ENCODE measurements at places on chromosomes 16 and 17.

DNA sequence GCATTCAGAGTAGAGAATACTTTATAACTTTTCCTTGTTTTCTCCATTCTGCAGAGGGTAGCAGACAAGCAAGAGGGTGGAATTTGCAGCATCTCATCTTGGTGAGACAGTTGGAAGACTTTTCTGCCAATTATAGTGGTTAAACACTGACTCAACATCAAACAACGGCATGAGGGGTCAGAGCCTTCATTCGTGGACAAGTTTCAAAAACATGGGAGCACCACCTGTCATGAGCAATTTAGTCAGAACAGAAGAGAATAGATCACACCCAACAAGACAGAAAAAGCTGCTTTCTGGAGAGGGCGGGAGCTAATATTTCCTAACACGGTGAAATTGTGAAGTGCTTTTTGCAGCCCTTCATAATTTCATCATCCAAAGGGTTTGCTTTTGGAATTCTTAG is 17.9 kb upstream of the ZNF652 start:
- no peaks in the 10 kb centered on the region for H3K27me3 ChIP-seq
- H3K36me3 ChIP-seq: peaks cover 21% of the 10 kb centered on the region
- ATAC-seq: no peak
- H3K4me1 ChIP-seq: peaks cover 34% of the 10 kb centered on the region
- H3K27ac ChIP-seq: no peak overlapping the region

DNA sequence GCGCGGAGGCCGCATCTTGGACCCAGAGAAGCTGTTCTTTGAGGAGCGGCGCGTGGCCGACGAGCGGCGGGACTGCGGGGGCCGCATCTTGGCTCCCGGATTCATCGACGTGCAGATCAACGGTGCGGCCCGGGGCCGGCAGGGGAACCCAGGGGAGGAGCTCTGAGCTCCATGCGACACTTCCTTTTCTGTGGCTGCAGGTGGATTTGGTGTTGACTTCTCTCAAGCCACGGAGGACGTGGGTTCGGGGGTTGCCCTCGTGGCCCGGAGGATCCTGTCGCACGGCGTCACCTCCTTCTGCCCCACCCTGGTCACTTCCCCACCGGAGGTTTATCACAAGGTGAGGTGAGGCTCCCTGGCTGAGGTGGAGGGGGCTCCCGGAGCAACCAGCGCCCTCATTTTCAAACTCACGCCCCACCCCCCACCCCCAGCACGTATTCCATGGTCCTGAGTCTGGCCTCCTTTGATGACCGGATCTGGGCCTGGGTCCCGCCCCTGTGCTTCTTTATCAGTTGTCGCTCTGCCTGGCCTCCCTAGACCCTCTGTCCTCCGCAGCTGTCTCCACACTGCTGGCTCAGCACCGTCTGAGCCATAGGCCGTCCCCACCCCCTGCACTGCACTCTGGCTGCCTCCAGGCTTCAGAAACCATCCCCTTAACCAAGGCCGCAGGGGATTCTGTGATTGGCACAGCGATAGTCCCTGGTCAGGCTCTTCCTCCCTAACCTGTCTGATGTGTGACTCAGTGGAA is 787 bp downstream of the AMDHD2 start:
- ATAC-seq: peak; percentile 86
- no peaks in the 10 kb centered on the region for H3K27me3 ChIP-seq
- peaks cover 66% of the 10 kb centered on the region for H3K4me1 ChIP-seq
- peak overlapping the region; percentile 86 for H3K27ac ChIP-seq
- H3K36me3 ChIP-seq: peaks cover 47% of the 10 kb centered on the region

DNA sequence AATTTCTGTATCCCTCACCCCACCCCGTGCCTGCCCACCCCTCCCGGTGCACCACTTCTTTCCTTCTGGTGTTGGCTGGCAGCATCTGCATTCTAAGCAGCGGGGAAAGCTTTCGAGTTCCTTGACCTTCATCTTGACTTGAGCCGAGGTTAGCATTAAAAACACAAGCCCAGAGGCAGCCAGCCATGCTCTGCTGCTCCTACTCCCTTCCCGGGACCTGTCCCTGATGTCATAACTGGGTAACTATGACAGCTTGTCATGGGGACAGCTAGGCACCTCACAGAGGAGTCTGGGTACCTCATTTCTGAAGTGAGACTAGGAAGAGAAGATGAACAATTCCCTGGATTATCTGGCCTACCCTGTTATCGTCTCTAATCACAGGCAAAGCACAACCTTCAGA is at the start of gene CFAP97D1:
CFAP97D1 (plus strand) TSS at position 301 of the 400 bp plus-strand sequence; CDS start at position 329, 28 bp downstream.
- H3K4me3 ChIP-seq: peak within 1 kb of the TSS; percentile 96
- peak within 1 kb of the TSS; percentile 83 for H3K27ac ChIP-seq
- ATAC-seq: no peak
- H3K27me3 ChIP-seq: peaks cover 41% of the 10 kb centered on the region
- peaks cover 13% of the 10 kb centered on the region for H3K4me1 ChIP-seq

- peaks cover 23% of the 10 kb centered on the region for H3K27me3 ChIP-seq
- no peak overlapping the region for H3K27ac ChIP-seq
- no peak for ATAC-seq
Observed at GRCh38 chr17:66538776-66539175, 236.4 kb downstream of the PRKCA start.

DNA sequence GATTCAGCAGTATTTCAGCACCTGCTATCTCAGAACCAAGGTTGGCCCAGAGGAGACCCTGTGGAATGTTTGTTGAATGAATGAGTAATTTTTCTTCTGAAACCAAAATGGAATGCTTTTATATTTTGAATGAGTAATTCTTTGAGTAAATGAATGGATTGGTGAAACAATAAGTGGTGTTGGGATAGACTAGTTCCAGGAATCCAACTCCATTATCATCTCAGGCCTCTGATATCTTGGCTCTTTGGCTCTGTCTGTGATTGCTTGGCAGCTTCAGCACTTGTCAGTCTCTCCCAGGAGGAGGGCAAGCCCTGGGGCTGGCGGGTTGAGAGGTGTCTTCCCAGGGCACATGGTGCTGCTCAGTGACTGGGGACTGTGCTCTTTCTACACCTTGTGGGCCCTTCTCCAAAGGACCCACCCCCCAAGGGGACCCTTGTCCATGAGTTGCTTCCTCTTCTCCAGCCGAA is 284.4 kb upstream of the FOXF1 start:
- no peaks in the 10 kb centered on the region for H3K4me1 ChIP-seq
- no peak for ATAC-seq
- no peak overlapping the region for H3K4me3 ChIP-seq

GRCh38 chr16:2664574-2664982 is 17.7 kb upstream of the KCTD5 start:
- no peak for ATAC-seq
- peak overlapping the region; percentile 79 for H3K27ac ChIP-seq
- H3K36me3 ChIP-seq: peaks cover 48% of the 10 kb centered on the region
- H3K4me1 ChIP-seq: peaks cover 37% of the 10 kb centered on the region

DNA sequence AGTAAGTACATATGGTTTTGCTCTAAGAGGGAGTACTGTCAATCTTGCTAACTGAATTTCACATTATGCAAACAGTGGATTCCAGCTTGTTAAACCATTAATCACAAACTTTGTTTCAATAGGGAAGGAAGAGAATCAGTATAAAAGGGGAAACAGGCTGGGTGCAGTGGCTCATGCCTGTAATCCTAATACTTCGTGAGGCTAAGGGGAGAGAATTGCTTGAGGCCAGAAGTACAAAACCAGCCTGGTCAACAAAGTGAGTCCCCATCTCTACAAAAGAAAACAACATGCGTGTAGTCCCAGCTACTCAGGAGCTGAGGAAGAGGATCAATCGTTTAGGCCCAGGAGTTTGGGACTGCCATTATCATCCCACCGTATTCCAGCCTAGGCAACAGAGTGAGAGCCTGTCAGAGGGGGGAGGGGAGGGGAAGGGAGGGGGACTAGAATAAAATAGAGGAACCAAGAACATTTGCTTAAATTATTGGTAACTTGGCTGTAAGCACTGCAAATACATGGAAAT is 65.7 kb downstream of the FBXL20 start:
- H3K36me3 ChIP-seq: no peaks in the 10 kb centered on the region
- H3K4me3 ChIP-seq: no peak overlapping the region
- H3K27ac ChIP-seq: peak overlapping the region; percentile 58

DNA sequence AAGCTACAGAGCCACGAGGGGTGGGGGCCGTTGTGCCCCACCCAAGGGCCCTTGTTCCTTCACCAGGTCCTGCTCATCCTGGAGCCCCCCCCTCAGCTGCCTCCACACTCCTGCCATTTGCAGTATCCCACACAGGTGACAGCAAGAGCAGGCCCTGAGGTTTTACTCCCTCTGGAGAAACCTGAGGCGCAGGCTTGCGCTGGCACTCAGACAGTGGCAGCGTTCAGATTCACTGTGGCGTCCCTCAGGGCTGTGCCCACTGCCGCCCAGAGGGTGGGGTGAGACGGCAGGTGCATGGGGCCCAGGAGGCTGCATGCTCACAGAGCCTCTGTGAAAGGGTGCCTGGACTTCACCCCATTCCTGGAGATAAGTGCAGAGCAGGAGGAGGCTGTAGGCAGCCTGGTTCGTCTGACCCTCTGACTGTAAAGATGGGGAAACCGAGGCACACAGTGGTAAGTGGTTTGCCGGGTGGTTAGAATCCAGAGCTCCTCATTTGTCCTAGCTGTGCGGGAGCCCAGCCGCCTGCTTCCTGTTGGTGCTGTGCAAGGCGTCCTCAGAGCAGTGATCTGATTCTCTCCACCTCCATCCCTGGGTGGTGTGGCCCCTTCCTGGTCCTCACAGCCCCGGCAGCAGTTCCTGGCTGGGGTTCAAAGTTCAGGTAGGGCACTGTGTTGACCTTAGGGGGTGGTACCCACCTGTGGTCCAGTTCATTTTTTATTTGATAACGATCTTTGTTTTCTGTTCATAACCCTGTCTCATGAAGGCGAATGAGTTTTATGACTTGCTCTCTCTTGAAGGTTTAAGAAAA is 1.6 kb downstream of the SPIRE2 start:
- H3K36me3 ChIP-seq: no peaks in the 10 kb centered on the region
- no peak overlapping the region for H3K27ac ChIP-seq
- H3K27me3 ChIP-seq: peaks cover 52% of the 10 kb centered on the region
- H3K4me1 ChIP-seq: peaks cover 6% of the 10 kb centered on the region
- ATAC-seq: no peak

Data from stimulated activated memory B cell treated with anti-CD40 and anti-IgM and Interleukin-4, amounts not matched to agents 10 μg/mL and 1 μg/mL and 100 μg/mL, for 72 hours (primary cell).